D341Med (cell line): ENCODE measurements at places on chromosomes 13 and 19.

- DNase-seq = no peak
Observed at GRCh38 chr19:45170146-45171106, 7.6 kb downstream of the TRAPPC6A start.

DNA sequence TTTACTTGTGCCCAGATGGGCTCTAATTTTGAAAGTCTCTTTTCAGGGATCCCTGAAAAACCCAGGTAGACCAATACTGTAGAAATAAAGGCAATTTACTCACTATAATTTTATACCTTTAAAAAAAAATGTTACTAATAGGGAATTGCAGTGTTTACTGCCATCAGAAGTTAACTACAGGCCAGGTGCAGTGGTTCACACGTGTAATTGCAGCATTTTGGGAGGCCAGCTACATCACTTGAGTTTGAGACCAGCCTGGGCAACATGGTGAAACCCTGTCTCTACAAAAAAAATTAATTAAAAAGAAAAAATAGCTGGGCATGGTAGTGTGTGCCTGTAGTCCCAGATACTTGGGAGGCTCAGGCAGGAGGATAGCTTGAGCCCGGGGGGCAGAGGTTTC lies 10.2 kb downstream of the USP12 start:
- no peak for DNase-seq

GRCh38 chr13:113651511-113652403 lies 6.2 kb downstream of the ATP4B start:
- DNase-seq = no peak

DNA sequence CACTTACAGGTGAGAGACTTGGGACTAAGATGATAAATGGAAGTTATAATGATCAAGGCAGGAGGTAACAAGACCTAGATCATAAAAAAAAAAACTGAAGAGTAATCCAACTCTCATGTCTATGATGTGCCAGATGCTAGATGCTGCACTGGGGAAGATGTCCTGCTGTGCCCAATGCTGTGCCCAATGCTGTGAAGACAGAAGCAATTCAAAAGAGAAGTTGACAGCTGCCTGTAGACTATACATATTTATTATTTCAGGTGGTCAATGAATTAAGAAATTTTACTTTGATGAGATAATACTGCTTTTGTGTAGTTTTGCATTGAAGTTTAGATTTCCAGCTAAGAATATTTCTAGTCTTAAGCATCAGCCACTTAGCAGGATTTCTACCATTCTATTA lies 21.5 kb downstream of the VWA8 start:
- DNase-seq = no peak

DNA sequence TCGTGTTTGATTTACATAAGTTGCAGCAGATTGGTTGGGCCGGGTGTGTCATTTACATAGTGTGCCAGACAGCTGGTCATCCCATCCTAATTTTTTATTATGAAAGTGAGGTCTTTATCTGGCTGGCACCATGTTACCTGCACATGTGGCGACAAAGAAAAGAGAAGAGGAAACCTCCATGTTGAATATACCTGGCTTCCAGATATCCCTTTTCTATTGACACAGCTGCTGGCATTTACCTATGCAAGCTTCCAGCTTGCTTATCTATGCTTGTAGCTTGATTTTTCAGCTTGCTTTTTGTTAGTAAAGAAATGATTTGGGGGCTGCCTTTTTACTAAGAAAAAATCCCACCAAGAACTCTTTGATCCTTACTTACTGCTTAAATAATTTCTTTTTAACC lies 681.3 kb upstream of the SLITRK1 start:
- no peak for DNase-seq

DNA sequence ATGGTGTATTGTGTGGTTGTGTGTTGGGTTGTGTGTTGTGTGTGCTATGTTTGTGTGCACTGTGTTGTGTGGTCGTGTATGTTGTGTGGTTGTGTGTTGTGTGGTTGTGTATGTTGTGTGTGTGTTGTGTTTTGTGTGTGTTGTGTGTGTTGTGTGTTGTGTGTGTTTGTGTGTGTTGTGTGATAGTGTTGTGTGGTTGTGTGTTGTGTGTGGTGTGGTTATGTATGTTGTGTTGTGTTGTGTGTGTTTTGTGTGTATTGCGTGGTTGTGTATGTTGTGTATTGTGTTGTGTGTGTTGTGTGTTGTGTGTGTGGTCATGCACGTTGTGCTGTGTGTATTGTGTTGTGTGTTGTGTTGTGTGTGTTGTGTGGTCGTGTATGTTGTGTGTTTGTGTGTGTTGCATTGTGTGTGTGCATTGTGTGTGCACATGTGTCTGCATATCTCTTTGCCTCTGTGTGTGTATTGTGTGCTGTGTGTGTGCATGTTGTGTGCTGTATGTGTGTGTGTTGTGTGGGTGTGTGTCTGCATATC lies 2.9 kb downstream of the C3 start:
- DNase-seq = no peak

DNA sequence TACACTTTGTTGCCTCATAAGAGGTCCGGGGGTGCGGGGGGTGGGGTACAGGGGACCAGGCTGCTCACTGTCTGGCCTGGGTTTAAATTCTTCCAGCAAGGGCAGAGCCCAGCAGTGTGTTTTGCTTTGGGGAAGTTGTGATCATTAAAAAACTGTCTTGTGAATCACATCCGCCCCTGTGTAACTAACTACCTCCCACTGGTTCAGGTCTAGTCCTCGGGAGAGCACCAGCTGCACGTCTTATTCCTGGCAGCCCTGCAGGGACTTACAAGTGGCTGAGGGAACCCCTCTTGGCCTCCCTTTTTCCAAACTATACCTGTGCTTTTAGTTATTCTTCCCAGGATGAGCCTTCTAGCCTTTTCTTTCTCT lies 127.5 kb downstream of the SIPA1L3 start:
- no peak for DNase-seq
